HT1080 (cell line): ENCODE measurements at places on chromosomes 4 and X. TPM values are rescaled to one million over a fixed set of nuclear protein-coding genes. Genes with fewer than 3 reads are reported as not detected.
A peak's percentile ranks its signal among the peaks of the same experiment; 100 is the strongest.

DNA sequence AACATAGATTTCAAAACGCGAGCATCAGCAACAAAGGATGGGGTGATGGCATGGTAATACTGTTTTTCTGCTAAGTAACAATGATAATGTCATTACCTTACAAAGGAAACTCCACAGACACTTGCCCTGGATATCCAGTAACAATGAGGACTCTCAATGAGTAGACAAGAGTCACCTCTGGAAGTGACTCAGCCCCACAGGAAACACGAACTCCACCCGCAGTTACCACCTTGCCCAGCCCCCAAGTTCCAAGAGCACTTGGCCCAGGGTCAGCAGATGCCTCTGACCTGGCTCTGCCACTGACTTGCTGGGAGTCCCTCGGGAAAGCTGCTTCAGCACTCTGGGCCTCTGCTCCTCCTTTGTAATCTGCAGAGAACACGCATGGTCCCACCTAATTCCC lies 110.3 kb upstream of the MAP3K15 start:
- peak; percentile 88 for DNase-seq

DNA sequence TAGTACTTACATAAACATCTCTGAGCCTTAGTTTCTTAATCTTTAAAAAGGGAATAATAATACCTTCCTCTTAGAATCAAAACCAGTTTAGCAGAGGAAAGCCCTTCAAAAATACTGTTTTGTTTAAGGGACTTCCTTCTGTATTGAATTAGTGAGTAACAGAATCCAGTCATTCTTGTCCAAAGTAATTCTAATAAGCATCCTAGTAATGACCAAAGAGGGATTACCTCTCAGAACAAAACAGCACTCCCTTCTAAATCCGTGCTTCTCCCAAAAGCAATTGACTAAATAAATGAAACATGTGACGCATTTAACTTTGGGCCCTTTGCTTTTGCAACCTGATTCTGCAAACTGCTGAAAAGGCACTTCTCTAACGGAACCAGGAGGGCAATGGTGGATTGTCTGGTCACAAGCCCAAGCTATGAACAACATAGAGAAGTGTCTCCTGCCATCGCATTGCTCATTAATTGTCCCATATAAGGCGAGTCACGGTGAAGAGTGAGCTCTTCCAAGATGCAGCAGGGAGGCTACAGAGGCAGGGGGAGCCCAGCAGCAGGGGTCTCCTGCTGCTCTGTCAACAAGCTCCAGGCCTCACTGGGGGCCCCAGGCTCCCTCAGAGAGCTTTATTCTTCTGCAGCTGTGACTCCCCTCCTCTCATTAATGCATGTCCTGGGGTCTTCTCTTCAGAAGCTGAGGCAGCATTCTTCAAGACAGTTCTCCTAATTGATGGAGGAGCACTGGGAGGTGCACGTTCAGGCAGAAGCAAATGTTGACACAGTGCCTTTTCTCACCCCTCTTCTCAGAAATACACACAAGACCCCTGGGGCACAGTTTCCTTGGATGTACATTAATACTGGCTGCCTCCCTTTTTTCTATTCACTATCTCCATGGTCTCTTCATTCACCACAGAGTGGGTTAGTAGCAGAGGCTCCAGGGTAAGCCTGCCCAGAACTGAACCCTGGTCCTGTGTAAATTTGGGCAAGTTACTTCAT lies 419.6 kb upstream of the RASGEF1B start:
- no peak for DNase-seq

GRCh38 chr4:163167333-163167626 lies 590 bp upstream of the NAF1 start:
- DNase-seq = no peak

DNA sequence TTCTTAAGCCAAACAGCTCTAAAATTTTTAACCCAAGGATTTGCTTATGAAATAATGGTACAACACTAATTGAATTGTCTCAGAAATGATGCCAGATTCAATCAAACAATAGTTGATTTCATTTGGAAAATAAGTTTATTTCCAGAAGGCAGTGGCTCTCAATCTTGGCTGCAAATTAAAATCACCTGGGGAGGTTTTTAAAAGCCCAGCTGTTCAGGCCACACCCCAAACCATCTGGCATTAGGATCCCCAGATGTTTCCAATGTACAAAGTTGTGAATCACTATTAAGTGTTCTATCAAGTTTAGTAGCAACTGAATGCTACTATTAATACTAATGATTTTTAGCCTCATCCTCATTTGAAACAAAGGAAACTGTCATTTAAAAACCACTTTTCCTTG lies 22.2 kb downstream of the TMEM184C start:
- no peak for DNase-seq

The FGA gene
- not detected in 2 replicates for total RNA-seq

The HPSE gene
- total RNA-seq = 4.0 and 6.0 TPM in 2 replicates
